ENCODE measurements at places on chromosomes 3 and 15. TPM values are rescaled to one million over a fixed set of nuclear protein-coding genes. Genes with fewer than 3 reads are reported as not detected.

DNA sequence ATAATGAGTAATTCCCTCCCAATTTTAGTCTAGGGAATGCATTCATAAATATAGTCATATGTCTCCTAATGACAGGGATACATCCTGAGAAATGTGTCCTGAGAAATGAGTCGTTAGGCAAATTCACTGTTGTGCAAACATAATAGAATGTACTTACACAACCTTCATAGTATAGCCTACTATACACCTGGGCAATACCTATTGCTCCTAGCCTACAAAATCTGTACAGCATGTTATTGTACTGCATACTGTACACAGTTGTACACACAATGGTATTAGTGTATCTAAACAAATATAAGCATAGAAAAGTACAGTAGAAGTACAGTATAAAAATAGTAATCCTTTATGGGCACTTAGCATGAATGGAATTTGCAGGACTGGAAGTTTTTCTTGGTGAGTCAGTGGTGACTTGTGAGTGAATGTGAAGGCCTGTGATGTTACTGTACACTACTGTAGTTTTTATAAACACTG lies 6.6 kb downstream of the DTWD1 start:
- H3K4me3 ChIP-seq: no peak overlapping the region
- H3K27me3 ChIP-seq: no peaks in the 10 kb centered on the region
- H3K27ac ChIP-seq: no peak overlapping the region
- peaks cover 9% of the 10 kb centered on the region for H3K36me3 ChIP-seq
- no peak for DNase-seq

- DNase-seq: no peak
- H3K4me3 ChIP-seq: no peak overlapping the region
- H3K36me3 ChIP-seq: no peaks in the 10 kb centered on the region
- no peaks in the 10 kb centered on the region for H3K27me3 ChIP-seq
- peaks cover 11% of the 10 kb centered on the region for H3K4me1 ChIP-seq
Measured at GRCh38 chr3:172616031-172616461, 92.8 kb upstream of the TNFSF10 start.

GRCh38 chr15:100988857-100989256 lies 69.7 kb downstream of the LRRK1 start:
- H3K4me3 ChIP-seq: no peak overlapping the region
- no peaks in the 10 kb centered on the region for H3K4me1 ChIP-seq
- no peak for DNase-seq
- H3K27ac ChIP-seq: no peak overlapping the region
- H3K27me3 ChIP-seq: no peaks in the 10 kb centered on the region

GRCh38 chr3:194369522-194370279 lies at the start of gene LRRC15:
TSS of gene LRRC15 (minus strand) at chr3:194369743. CDS start at chr3:194361043, 8,700 bp downstream.
- peaks cover 8% of the 10 kb centered on the region for H3K27me3 ChIP-seq
- H3K4me1 ChIP-seq: no peaks in the 10 kb centered on the region
- no peaks in the 10 kb centered on the region for H3K36me3 ChIP-seq
- no peak for DNase-seq

- no peak overlapping the region for H3K27ac ChIP-seq
- no peaks in the 10 kb centered on the region for H3K27me3 ChIP-seq
- no peak for DNase-seq
- no peaks in the 10 kb centered on the region for H3K4me1 ChIP-seq
- H3K36me3 ChIP-seq: peaks cover 25% of the 10 kb centered on the region
Measured at GRCh38 chr3:130692455-130692854, 54.2 kb downstream of the PIK3R4 start.

- H3K4me3 ChIP-seq: no peak overlapping the region
- H3K4me1 ChIP-seq: peaks cover 22% of the 10 kb centered on the region
- no peaks in the 10 kb centered on the region for H3K36me3 ChIP-seq
- no peaks in the 10 kb centered on the region for H3K27me3 ChIP-seq
- DNase-seq: no peak
- no peak overlapping the region for H3K27ac ChIP-seq
Measured at GRCh38 chr15:99562238-99562637, 3.5 kb upstream of the MEF2A start.

GRCh38 chr15:75346796-75347221 lies at the start of gene NEIL1:
TSS of gene NEIL1 (plus strand) at chr15:75347039. CDS start at chr15:75348906, 1,867 bp downstream.
- no peak for DNase-seq
- no peaks in the 10 kb centered on the region for H3K27me3 ChIP-seq
- H3K4me3 ChIP-seq: peak within 1 kb of the TSS; percentile 86
- peaks cover 2% of the 10 kb centered on the region for H3K36me3 ChIP-seq
- H3K27ac ChIP-seq: peak within 1 kb of the TSS; percentile 43

GRCh38 chr3:57093971-57094535 lies 33.6 kb downstream of the SPATA12 start:
- H3K36me3 ChIP-seq: no peaks in the 10 kb centered on the region
- H3K27me3 ChIP-seq: peaks cover 2% of the 10 kb centered on the region
- no peak for DNase-seq
- H3K4me3 ChIP-seq: no peak overlapping the region
- H3K27ac ChIP-seq: no peak overlapping the region

DNA sequence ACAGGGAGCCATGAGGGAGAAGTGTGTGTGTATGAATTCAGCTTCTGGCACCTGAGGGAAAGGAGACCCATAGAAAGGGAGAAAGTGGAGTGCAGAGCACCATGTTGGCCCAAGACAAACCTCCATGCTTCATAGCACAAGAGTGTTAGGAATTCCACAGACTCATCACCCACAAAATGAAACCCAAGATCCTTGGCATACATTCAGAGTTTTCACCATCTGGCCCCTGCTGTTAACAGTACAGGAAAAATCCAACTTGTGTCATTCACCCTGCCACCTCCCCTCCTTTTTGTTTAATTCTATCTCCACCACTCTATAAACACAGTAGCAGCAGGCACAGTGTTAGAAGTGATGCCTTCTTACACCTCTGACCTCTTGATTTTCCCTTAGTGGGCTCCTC lies 60.0 kb upstream of the MNS1 start:
- H3K27me3 ChIP-seq: no peaks in the 10 kb centered on the region
- no peak overlapping the region for H3K4me3 ChIP-seq
- H3K4me1 ChIP-seq: no peaks in the 10 kb centered on the region
- DNase-seq: no peak
- no peaks in the 10 kb centered on the region for H3K36me3 ChIP-seq
- H3K27ac ChIP-seq: no peak overlapping the region

DNA sequence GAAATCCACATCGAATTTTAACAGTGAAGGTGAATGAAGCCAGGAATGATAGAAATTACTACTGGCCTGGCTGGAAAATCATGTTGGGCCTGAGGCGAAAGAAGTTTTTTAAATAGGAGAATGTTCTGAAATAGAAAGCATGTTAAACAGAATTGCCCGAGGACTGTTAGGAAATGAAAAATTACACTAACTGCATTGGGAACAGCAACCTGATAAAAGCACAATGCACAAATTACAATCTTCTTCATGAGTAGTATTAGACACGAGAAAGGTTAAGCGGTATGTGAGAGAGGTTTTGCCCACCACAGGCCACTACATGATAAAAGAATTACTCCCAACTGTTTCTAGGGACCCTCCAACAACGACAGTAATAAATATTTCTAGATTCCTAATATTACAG lies 18.9 kb downstream of the GBE1 start:
- H3K27ac ChIP-seq: no peak overlapping the region
- H3K36me3 ChIP-seq: no peaks in the 10 kb centered on the region
- H3K4me1 ChIP-seq: no peaks in the 10 kb centered on the region
- no peak overlapping the region for H3K4me3 ChIP-seq
- no peaks in the 10 kb centered on the region for H3K27me3 ChIP-seq

- H3K4me1 ChIP-seq: peaks cover 19% of the 10 kb centered on the region
- no peaks in the 10 kb centered on the region for H3K27me3 ChIP-seq
- peaks cover 12% of the 10 kb centered on the region for H3K36me3 ChIP-seq
- no peak overlapping the region for H3K27ac ChIP-seq
- H3K4me3 ChIP-seq: no peak overlapping the region
- no peak for DNase-seq
Measured at GRCh38 chr15:89139613-89140499, 51.6 kb downstream of the ABHD2 start.

- no peak overlapping the region for H3K4me3 ChIP-seq
- peak; percentile 21 for DNase-seq
- H3K4me1 ChIP-seq: no peaks in the 10 kb centered on the region
- no peak overlapping the region for H3K27ac ChIP-seq
- no peaks in the 10 kb centered on the region for H3K27me3 ChIP-seq
- H3K36me3 ChIP-seq: no peaks in the 10 kb centered on the region
Measured at GRCh38 chr3:78645628-78646310, 1122.0 kb downstream of the ROBO1 start.

GRCh38 chr3:17592956-17593355 lies 149.5 kb downstream of the TBC1D5 start:
- H3K4me1 ChIP-seq: no peaks in the 10 kb centered on the region
- H3K27ac ChIP-seq: no peak overlapping the region
- H3K4me3 ChIP-seq: no peak overlapping the region
- DNase-seq: no peak

DNA sequence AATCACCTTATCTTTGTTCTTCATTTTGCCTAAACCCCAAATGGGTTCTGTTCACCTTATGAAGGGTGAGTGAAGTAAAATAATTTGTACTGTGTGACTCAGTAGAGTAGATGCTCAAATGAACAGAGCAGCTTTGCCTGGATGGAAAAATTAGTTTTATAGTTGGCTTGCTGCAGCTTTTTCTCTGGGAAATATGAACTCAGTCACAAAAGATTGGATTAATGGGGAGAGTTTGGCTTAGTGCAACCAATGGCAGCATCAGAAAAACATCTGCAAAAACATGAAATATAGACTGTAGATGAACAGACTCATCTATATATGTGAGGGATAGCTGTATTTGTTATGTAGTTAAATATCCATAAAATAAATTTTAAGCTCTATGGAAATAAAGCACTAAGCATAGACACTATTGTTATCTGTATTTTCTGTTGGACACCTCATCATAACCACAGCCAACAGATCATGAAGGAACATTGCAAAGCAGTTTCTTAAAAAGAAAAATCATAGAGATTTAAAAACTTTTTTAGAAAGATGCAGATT lies 181.3 kb downstream of the ECT2 start:
- DNase-seq: no peak
- H3K4me3 ChIP-seq: no peak overlapping the region
- no peak overlapping the region for H3K27ac ChIP-seq

DNA sequence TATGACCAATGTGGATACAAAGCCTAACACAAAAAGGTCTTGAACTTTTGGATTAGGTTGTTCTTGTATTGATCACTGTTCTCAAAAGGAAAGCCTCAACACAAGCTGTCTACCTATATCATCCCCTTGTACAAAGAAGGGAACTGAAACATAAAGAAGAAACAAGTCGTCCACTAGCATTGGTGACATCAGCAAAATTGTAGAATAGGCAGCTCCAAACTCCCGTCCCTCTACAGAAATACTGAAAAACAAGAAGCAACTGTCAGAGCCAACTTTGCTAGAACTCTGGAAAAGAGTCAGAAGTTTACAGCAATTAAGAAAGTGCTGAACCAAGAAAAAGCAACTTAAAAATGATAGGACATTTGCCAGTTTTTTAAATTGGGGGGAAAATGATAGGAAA lies 7.5 kb upstream of the NR1I2 start:
- no peaks in the 10 kb centered on the region for H3K4me1 ChIP-seq
- DNase-seq: no peak
- no peak overlapping the region for H3K27ac ChIP-seq

DNA sequence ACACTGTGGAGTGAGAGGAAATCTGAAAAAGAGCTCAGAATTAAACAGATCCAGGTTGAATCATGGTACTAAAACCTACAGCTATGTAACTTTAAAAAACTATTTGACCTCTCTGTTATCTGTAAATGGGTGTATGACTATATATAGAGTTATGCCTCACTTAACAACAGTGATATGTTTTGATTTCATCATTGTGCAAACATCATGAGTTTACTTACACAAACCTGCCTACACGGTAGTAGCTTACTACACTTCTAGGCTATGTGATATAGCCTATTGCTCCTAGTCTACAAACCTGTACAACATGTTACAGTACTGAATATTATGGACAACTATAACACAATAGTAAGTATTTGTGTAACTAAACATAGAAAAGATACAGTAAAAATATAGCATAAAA lies 191.6 kb upstream of the MEIS2 start:
- DNase-seq: no peak
- H3K27me3 ChIP-seq: no peaks in the 10 kb centered on the region
- no peak overlapping the region for H3K27ac ChIP-seq
- H3K36me3 ChIP-seq: no peaks in the 10 kb centered on the region
- no peak overlapping the region for H3K4me3 ChIP-seq

DNA sequence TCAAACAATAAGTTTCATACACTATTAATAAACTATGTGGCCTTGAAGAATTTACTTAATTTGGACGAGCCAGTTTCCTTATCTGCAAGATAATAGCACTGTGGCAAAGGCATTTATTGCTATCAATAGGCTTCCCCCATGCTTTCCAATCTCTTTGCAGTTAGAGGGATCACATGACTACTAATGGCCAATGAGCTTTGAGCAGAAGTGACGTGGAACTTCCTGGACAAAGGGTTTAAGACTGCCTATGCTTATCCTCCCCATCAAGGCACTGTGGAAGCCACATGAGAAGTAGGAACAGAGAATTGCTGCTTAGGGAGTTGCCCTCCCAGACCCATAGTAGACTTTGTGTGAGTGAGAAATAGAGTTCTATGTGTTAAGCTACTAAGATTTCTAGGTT lies 16.7 kb upstream of the ZMAT3 start:
- H3K27me3 ChIP-seq: no peaks in the 10 kb centered on the region
- no peak for DNase-seq
- H3K27ac ChIP-seq: no peak overlapping the region
- H3K36me3 ChIP-seq: no peaks in the 10 kb centered on the region

- H3K27ac ChIP-seq: no peak overlapping the region
- no peaks in the 10 kb centered on the region for H3K36me3 ChIP-seq
- H3K4me1 ChIP-seq: no peaks in the 10 kb centered on the region
- H3K4me3 ChIP-seq: no peak overlapping the region
- peaks cover 8% of the 10 kb centered on the region for H3K27me3 ChIP-seq
Measured at GRCh38 chr3:193991666-193992424, 144.1 kb upstream of the HES1 start.

DNA sequence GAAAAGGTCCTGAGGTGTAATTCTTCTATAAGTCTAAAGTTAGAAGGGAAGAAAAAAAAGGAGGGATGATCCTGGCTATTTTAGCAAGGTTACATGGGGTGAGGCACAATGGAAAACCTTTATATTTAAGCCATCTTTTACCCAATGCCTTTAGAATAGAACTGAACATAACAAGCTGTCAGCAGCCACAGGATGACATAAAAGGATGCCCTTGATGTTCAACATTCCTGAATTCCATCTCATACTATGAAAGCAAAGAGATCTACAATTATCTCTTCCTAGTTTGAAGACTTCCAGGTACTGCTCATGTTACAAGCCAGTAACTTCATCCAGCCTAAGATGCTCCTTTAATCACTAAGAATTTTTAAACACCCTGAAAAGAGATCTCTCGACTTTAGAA lies 26.9 kb downstream of the NEK10 start:
- no peaks in the 10 kb centered on the region for H3K27me3 ChIP-seq
- no peak for DNase-seq
- no peak overlapping the region for H3K27ac ChIP-seq
- H3K36me3 ChIP-seq: no peaks in the 10 kb centered on the region

The IREB2 gene
- 89.0 TPM for total RNA-seq

The RBP2 gene
- total RNA-seq: not detected

The MUSTN1 gene
- 11.3 TPM for total RNA-seq

The CELSR3 gene
- total RNA-seq: 5.0 TPM

The SLC4A7 gene
- total RNA-seq: 38.3 TPM

The COL7A1 gene
- 0.73 TPM for total RNA-seq

The EOMES gene
- 0.64 TPM for total RNA-seq

The GRK7 gene
- 0.22 TPM for total RNA-seq

The SLC9C1 gene
- total RNA-seq: not detected

The HHATL gene
- not detected for total RNA-seq

The C2CD4A gene
- 0.19 TPM for total RNA-seq

The ITGA11 gene
- 0.20 TPM for total RNA-seq

The GCNT3 gene
- total RNA-seq: not detected

The SLC24A1 gene
- 2.2 TPM for total RNA-seq

The KBTBD13 gene
- not detected for total RNA-seq

The RNF7 gene
- 60.7 TPM for total RNA-seq

The CDCP1 gene
- 1.8 TPM for total RNA-seq

The DPPA4 gene
- total RNA-seq: 2.5 TPM

The ERICH6 gene
- total RNA-seq: not detected

The TRPC1 gene
- total RNA-seq: 4.2 TPM

The CNTN3 gene
- total RNA-seq: not detected

All from CD4-positive, alpha-beta T cell (primary cell).